ENCODE measurements at places on chromosomes 6 and 20.

DNA sequence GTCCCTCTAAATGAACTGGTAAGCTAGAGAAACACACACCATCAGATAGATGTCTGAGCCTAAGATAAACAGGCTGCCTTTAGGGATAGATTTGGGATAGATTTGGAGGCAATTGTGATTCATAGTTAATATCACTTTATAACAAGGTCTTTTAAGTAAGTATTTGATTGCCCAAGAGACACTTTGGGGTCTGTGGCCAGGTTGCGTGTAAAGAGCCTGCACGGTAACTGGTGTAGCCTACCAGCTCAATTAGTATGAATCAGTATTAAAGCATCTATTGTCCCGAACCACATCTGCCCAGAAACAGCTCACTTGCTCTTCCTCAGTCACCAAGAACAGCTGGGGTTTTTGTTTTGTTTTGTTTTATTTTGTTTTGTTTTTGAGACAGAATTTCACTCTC lies 193.3 kb downstream of the SASH1 start:
- DNase-seq: no peak

DNA sequence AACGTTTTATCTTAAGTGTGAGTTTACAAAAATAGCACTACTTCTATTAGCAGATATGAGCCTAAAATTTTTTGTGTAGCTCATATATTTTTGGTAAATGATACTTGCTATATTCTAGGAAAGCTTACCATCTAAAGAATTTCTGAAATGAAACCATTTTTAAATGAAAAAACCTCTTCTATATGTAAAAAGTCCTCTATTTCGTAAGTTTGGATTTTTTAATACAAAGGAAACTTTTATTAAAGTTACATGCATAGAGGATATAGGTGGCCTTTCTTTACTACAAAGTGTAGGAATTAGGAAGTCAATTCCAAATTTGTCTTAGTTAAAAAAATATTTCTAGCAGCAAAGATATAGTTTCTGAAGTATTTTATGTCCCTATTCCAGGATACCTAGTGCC lies 18.8 kb downstream of the EFHC1 start:
- no peak for DNase-seq

GRCh38 chr6:12657884-12658283 lies 58.7 kb upstream of the PHACTR1 start:
- no peak for DNase-seq

- DNase-seq: no peak
Observed at GRCh38 chr6:80988286-80988685, 764.2 kb downstream of the TENT5A start.

- DNase-seq: no peak
Observed at GRCh38 chr20:45305262-45305661, 1.4 kb upstream of the RBPJL start.

DNA sequence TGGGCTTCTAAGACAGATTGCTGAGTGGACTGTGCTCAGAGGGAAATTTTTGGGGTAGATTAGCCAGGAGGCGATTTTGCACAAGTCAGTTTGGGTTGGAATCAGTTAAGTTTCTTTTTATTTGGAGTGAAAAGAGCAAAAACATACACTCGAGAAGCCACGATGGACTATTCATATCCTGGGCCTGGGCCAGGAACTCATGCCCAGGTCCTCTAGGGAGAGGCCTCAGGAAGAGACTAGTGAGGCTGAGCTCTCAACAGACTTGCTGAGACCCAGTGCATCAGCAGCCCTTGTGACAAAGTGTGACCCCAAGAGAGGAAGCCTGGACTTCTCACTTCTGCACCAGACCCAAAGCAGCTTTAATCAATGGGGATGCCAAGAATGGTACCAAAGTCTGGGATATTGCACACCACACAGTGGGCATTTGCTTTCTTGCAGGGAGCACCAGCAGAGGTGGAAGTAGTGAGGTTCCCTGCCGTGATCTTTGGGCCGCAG lies 61.6 kb upstream of the MAFB start:
- DNase-seq: no peak
